ENCODE measurements at places on chromosomes 3 and 15.

- H3K4me1 ChIP-seq, result peaks cover 4% of the 10 kb centered on the region
- no peak overlapping the region for H3K27ac ChIP-seq
- no peak overlapping the region for H3K4me3 ChIP-seq
- DNase-seq, result no peak
- no peaks in the 10 kb centered on the region for H3K27me3 ChIP-seq
Observed at GRCh38 chr3:194138732-194139070, 2.8 kb downstream of the HES1 start.

DNA sequence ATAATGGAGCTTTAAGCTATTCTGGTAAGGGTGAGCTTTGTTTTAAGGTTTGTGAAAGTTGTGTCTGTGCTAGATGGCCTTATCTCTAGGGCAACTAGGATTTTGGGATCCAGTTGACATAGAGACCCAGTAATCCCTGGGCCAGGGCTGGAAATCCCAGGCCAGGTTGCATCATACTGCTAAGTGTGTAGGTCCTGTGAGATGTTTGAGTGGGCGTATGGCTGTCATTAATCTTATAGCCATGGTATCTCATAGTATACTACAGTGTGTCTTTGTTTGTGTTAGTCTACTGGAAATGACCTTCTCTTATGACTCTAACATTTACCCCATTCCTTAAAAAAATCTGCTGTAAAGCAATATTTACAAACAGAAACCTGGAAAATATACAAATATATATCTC lies 151.4 kb downstream of the CACNA2D3 start:
- H3K27ac ChIP-seq, result no peak overlapping the region
- H3K27me3 ChIP-seq, result peaks cover 3% of the 10 kb centered on the region
- DNase-seq, result no peak
- H3K36me3 ChIP-seq, result no peaks in the 10 kb centered on the region
- no peaks in the 10 kb centered on the region for H3K4me1 ChIP-seq
- no peak overlapping the region for H3K4me3 ChIP-seq

DNA sequence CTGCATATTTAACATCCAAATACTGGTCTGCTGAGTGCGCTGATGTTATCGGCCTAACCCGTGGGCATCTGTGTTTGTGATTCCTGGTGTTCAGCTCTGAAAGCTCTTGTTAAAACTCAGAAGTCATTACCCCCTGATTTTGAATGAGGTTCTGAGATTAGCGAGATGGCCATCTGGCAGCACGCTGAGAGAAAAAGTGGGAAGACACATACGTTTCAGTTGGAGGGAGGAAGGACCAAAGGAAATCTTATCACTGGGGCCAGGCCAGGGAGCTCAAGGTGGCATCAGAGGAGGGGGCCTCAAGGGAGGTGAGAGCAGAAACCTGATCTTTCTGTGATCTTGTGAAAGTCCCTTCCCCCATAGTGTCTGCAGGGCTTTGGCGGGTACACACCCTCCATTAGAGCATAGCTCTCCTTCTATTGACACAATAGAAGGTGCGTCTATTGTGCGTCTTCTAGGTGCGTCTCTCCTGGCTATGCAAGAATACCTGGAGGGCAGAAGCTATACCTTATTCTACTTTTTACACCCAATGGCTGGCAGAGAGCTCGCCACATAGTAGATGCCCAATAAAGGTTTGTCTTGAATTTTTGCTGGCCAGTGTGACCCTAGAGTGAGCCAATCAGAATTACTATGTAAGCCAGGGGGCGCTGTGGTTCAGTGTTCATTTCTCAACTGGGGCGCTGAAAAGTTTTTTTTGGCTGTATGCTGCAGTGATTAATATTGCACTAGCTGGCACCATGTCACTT lies 182.4 kb downstream of the SHQ1 start:
- H3K4me1 ChIP-seq, result no peaks in the 10 kb centered on the region
- H3K27me3 ChIP-seq, result no peaks in the 10 kb centered on the region
- no peak overlapping the region for H3K4me3 ChIP-seq
- no peaks in the 10 kb centered on the region for H3K36me3 ChIP-seq
- no peak for DNase-seq

- no peak overlapping the region for H3K4me3 ChIP-seq
- no peaks in the 10 kb centered on the region for H3K4me1 ChIP-seq
- no peak for DNase-seq
- no peaks in the 10 kb centered on the region for H3K27me3 ChIP-seq
- no peaks in the 10 kb centered on the region for H3K36me3 ChIP-seq
- H3K27ac ChIP-seq, result no peak overlapping the region
Observed at GRCh38 chr3:354432-354831, 157.9 kb downstream of the CHL1 start.

DNA sequence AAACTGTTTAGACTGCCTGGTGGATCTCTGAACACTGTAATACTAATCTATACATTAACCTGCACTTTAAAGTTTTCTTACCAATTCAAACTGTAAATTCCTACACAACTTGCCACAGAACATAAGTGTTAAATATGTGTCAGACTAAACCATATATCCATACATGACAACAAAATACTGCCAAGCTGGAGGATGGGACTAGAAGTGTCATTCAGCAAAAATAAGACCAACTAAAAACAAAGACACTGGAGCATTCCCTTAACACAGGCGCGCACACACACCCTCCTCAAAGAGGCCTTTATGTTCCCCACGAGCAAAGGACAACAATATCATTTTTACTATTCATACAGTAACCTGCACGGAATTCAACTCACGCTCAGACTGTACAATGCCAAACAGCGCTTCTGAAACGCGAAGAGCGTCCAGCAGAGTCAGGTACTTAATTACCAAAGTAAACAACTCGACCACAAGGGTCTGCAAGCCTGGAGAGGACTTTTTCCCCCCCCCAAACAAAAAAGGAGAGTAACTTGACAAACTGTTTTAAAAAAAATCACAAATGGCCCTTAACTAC lies 1.1 kb downstream of the DCUN1D1 start:
- peak overlapping the region; percentile 100 for H3K4me3 ChIP-seq
- H3K27me3 ChIP-seq, result no peaks in the 10 kb centered on the region
- H3K36me3 ChIP-seq, result no peaks in the 10 kb centered on the region

DNA sequence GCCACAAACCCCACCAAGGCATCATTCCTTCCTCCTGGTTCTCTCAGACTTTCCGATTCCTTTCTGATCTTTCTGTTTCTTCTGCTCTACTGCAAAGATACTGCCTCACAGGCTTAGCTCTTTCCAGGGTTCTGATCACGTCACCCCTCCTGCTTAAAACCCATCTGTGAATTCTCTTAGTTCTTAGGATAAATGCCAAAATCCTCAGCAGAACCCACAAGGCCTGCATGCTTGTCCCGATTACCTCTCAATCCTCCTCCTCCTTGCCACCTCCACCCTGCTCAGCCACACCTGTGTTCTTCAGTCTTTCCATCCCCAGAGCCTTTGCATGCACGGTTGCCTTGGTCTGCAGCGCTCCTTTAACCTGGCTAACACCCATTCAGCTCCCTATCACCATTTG lies 84.0 kb downstream of the SRGAP3 start:
- no peak for DNase-seq
- no peaks in the 10 kb centered on the region for H3K4me1 ChIP-seq
- H3K27ac ChIP-seq, result no peak overlapping the region
- no peak overlapping the region for H3K4me3 ChIP-seq
- no peaks in the 10 kb centered on the region for H3K36me3 ChIP-seq

GRCh38 chr3:58117561-58118181 lies 93.1 kb downstream of the DNASE1L3 start:
- peaks cover 3% of the 10 kb centered on the region for H3K36me3 ChIP-seq
- H3K27ac ChIP-seq, result no peak overlapping the region
- no peak overlapping the region for H3K4me3 ChIP-seq
- H3K4me1 ChIP-seq, result peaks cover 5% of the 10 kb centered on the region
- peak; percentile 84 for DNase-seq

DNA sequence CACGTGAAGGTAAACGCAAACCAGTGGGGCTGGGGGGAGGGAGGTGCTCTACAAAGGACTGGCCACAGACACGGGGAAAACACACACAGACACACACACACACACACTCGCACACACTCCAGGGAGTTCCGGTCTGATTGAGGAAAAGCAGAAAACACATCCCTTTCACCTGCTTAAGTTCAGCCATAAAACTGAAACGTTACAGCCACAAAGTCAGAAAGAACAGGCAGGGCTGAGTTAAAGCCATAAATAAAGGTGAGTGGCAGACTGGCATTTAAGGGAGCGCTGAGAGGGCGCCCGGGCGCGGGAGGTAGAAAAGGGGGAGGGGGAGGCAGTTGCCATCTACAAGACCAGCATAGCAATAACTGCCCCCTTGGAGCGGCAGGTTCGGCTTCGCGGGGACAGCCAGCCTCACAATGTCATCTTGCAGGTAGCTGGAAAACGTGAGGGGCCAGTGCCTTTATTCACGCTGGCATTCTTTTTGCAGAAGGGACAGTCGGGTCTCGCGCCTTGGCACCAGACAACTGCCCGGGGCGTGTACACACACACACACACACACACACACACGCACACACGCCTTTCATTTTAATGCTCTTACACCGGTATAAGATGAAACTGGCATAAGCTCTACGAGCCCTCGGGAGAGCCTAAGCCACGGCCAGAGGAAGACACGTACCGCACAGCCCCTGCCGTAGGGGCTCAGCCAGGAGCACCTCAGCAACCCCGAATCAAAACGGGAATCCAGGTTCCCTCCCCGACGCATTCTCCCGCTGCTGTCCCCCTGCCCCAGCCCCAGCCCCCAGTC lies 866 bp downstream of the TNIK start:
- peak overlapping the region; percentile 68 for H3K4me3 ChIP-seq
- H3K36me3 ChIP-seq, result no peaks in the 10 kb centered on the region
- H3K4me1 ChIP-seq, result peaks cover 3% of the 10 kb centered on the region
- H3K27ac ChIP-seq, result no peak overlapping the region
- no peaks in the 10 kb centered on the region for H3K27me3 ChIP-seq
- peak; percentile 78 for DNase-seq

DNA sequence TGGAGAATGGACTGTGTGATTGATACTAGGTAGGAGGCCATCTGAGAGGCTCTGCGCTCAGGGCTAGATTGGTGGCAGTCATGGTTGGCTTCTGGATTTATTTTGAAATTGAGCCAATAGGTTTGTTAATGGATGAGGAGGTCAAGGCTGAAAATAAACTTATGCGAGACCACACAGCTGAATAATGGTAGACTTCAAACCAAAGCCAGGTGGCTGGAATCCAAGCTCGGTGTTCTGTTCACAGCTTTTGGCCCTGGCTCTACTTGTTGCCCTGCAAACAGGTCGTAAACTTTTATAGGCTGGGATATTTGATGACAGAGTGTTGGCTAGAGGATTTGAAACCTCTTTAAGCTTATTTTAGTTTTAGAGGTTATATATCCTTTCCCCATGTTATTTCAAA lies 160.4 kb downstream of the CHL1 start:
- H3K36me3 ChIP-seq, result no peaks in the 10 kb centered on the region
- H3K27me3 ChIP-seq, result no peaks in the 10 kb centered on the region
- DNase-seq, result no peak

DNA sequence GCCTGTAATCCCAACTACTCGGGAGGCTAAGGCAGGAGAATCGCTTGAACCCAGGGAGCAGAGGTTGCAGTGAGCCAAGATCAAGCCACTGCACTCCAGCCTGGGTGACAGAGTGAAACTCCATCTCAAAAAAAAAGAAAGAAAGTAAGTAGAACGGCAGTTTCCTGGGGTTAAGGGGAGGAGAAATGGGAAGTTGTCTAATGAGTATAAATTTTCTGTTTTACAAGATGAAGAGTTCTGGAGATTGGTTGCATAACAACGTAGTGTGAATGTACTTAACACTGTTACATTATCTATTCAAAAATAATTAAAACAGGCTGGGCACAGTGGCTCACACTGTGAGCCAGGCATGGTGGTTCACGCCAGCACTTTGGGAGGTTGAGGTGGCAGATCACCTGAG lies 45.4 kb downstream of the GRK7 start:
- H3K4me1 ChIP-seq, result no peaks in the 10 kb centered on the region
- H3K36me3 ChIP-seq, result no peaks in the 10 kb centered on the region
- no peak for DNase-seq
- H3K27ac ChIP-seq, result no peak overlapping the region

DNA sequence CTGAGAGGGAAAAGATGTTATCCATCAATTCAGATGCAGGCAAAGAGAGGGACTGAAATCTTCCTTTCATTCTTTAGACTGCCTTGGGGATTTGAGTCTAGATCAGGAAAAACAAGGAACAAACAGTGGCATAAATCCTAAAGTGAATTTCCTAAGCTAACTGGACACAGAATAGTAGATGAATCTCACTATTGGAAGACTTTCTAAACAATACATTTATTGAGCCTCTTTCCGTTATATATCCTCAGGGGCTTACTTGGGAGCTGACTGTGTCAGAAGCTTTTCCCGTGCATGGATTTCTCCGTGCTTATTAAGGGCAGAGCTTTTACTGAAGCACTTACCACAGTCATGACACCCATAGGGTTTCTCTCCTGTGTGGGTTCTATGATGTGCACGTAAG lies 10.0 kb downstream of the ZSCAN29 start:
- no peak overlapping the region for H3K27ac ChIP-seq
- no peak for DNase-seq
- H3K4me1 ChIP-seq, result no peaks in the 10 kb centered on the region
- no peak overlapping the region for H3K4me3 ChIP-seq
- H3K36me3 ChIP-seq, result peaks cover 31% of the 10 kb centered on the region

- H3K4me1 ChIP-seq, result no peaks in the 10 kb centered on the region
- peak; percentile 88 for DNase-seq
- H3K4me3 ChIP-seq, result no peak overlapping the region
- no peaks in the 10 kb centered on the region for H3K27me3 ChIP-seq
- H3K36me3 ChIP-seq, result no peaks in the 10 kb centered on the region
Observed at GRCh38 chr15:99925661-99926461, 192.6 kb upstream of the LYSMD4 start.

DNA sequence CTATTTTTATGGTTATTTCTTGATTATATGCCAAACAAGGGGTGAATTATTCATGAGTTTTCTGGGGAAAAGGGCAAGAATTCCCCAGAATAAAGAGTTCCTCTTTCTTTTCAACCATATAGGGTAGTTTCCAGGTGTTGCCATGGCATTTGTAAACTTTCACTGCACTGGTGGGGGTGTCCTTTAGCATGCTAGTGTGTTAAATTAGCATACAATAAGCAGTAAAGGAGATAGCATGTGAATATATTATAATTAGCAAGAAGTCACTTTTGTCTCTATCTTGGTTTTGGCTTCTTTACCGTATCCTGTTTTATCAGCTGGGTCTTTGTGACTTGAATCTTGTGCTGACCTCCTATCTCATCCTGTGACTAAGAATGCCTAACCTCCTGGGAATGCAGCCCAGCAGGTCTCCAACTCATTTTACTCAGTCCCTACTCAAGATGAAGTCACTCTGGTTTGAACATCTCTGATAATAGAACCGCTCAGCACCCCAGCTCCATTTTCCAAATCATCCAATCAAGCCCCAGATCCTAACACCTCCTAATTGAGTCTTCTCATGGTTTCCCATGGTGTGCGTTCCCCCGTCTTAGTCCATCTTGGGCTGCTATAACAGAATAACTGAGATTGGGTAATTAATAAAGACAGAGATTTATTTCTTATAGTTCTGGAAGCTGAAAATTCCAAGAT lies 3.4 kb upstream of the SELENOT start:
- no peak overlapping the region for H3K4me3 ChIP-seq
- H3K4me1 ChIP-seq, result no peaks in the 10 kb centered on the region
- no peak overlapping the region for H3K27ac ChIP-seq
- H3K27me3 ChIP-seq, result no peaks in the 10 kb centered on the region

- H3K4me1 ChIP-seq, result no peaks in the 10 kb centered on the region
- no peak for DNase-seq
- no peaks in the 10 kb centered on the region for H3K36me3 ChIP-seq
- no peaks in the 10 kb centered on the region for H3K27me3 ChIP-seq
- H3K27ac ChIP-seq, result no peak overlapping the region
Observed at GRCh38 chr3:152071924-152072323, 196.8 kb upstream of the MBNL1 start.

- peak; percentile 35 for DNase-seq
- no peaks in the 10 kb centered on the region for H3K27me3 ChIP-seq
- no peaks in the 10 kb centered on the region for H3K4me1 ChIP-seq
Observed at GRCh38 chr15:75229191-75230015, 27.7 kb downstream of the C15orf39 start.

GRCh38 chr3:9248522-9249271 lies 749 bp downstream of the SRGAP3 start:
- DNase-seq, result no peak
- no peaks in the 10 kb centered on the region for H3K36me3 ChIP-seq
- no peaks in the 10 kb centered on the region for H3K27me3 ChIP-seq
- no peak overlapping the region for H3K27ac ChIP-seq
- no peaks in the 10 kb centered on the region for H3K4me1 ChIP-seq
